ENCODE measurements at places on chromosomes 4 and X. TPM values are rescaled to one million over a fixed set of nuclear protein-coding genes. Genes with fewer than 3 reads are reported as not detected.
A peak's percentile ranks its signal among the peaks of the same experiment; 100 is the strongest.

GRCh38 chrX:16733013-16733412, 13.6 kb downstream of the SYAP1 start:
- H3K27me3 ChIP-seq: no peaks in the 10 kb centered on the region
- no peak overlapping the region for H3K4me3 ChIP-seq
- DNase-seq: no peak
- peaks cover 18% of the 10 kb centered on the region for H3K36me3 ChIP-seq
- H3K4me1 ChIP-seq: peaks cover 2% of the 10 kb centered on the region
- H3K27ac ChIP-seq: no peak overlapping the region

Gene CXCL3
- polyA plus RNA-seq: 0.07 TPM

Gene SSX4
- not detected for polyA plus RNA-seq

DNA sequence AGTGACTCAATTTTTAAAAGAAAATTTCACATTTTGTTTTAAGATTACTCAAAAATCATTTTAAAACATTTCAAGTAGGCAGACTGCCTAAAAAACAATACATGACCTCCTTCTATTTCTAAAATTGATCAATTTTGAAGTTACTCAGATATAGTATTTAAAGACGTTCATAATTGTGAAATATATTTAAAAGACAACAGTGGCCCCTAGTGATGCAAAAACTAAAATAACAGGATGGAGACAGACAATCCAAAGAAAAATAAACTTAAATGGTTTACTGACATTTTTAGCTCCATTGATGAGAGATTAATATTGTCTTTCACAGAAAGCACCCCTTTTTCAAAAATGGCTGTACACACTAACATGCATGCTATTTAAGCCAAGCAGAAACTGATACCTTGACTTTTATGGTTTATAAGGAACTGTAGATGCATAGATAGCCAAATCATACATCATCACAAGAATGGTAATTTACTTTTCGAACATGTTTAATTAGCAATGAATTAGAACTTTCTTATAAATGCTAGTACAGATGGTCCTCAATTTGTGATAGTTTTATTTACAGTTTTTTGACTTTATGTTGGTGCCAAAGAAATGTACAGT, 69.8 kb upstream of the FAT4 start:
- H3K27me3 ChIP-seq: no peaks in the 10 kb centered on the region
- no peak overlapping the region for H3K27ac ChIP-seq
- H3K36me3 ChIP-seq: no peaks in the 10 kb centered on the region
- no peak for DNase-seq

- H3K27ac ChIP-seq: no peak overlapping the region
- peak; percentile 60 for DNase-seq
- peaks cover 8% of the 10 kb centered on the region for H3K4me1 ChIP-seq
- H3K4me3 ChIP-seq: no peak overlapping the region
These were observed 2.5 kb downstream of the COQ2 start for GRCh38 chr4:83282049-83282535.

- no peak overlapping the region for H3K27ac ChIP-seq
- no peaks in the 10 kb centered on the region for H3K36me3 ChIP-seq
- DNase-seq: no peak
- no peaks in the 10 kb centered on the region for H3K4me1 ChIP-seq
- no peak overlapping the region for H3K4me3 ChIP-seq
These were observed 204.2 kb upstream of the GPRIN3 start for GRCh38 chr4:89511776-89512175.

- H3K36me3 ChIP-seq: no peaks in the 10 kb centered on the region
- H3K27me3 ChIP-seq: no peaks in the 10 kb centered on the region
- H3K4me1 ChIP-seq: no peaks in the 10 kb centered on the region
These were observed 141.2 kb downstream of the PDGFC start for GRCh38 chr4:156830351-156830750.

- H3K27ac ChIP-seq: no peak overlapping the region
- no peak for DNase-seq
- no peak overlapping the region for H3K4me3 ChIP-seq
- peaks cover 3% of the 10 kb centered on the region for H3K4me1 ChIP-seq
These were observed 28.1 kb downstream of the GPAT3 start for GRCh38 chr4:83563998-83564397.

- no peaks in the 10 kb centered on the region for H3K4me1 ChIP-seq
- no peak overlapping the region for H3K27ac ChIP-seq
- no peak overlapping the region for H3K4me3 ChIP-seq
- H3K27me3 ChIP-seq: no peaks in the 10 kb centered on the region
- DNase-seq: no peak
These were observed 27.7 kb downstream of the PAK3 start for GRCh38 chrX:111123606-111124179.

- H3K36me3 ChIP-seq: no peaks in the 10 kb centered on the region
- no peak overlapping the region for H3K4me3 ChIP-seq
- H3K27me3 ChIP-seq: no peaks in the 10 kb centered on the region
- no peak for DNase-seq
- no peak overlapping the region for H3K27ac ChIP-seq
- H3K4me1 ChIP-seq: peaks cover 2% of the 10 kb centered on the region
These were observed 59.1 kb downstream of the PRPS1 start for GRCh38 chrX:107687445-107687844.

- no peak for DNase-seq
- H3K4me3 ChIP-seq: no peak overlapping the region
- H3K4me1 ChIP-seq: no peaks in the 10 kb centered on the region
These were observed 96.3 kb upstream of the ENPP6 start for GRCh38 chr4:184313702-184314659.

DNA sequence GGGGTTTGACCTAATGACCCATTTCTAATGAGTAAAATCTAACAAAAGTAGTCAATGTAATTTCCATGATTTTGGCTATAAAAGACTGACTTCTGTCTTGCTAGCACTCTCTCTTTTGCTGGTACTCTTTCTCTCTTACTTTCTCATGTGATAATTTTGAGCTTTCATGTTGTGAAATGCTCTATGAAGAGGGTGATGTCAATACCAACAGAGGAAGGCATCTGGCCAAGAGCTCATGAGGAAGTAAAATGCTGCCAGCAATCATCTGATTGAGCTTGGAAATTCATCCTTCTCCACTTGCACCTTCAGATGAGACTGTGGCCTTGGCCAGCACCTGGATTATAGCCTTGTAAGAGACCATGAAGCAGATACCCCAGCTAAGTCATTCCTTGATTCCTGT, 347.7 kb downstream of the HS3ST1 start:
- no peak overlapping the region for H3K4me3 ChIP-seq
- H3K4me1 ChIP-seq: no peaks in the 10 kb centered on the region
- no peak overlapping the region for H3K27ac ChIP-seq
- DNase-seq: no peak

DNA sequence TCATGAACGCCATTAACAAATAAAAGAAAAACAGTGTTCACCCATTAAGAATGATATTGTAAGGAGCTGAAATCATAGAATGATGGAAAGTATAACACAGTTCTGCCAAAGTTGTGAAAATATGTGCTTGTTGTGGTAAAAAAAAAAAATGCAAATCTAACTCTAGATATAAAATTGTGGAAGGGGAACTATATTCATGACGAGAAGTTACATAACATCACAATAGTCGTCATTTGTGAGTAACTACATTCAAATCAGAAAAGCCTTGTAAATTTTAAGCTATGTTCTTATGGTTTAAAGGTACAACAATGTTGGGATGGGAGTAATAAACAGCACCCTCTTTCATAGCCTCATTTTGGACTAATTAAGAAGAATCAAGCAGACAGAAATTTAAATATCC, 57.6 kb upstream of the PRDM8 start:
- no peaks in the 10 kb centered on the region for H3K27me3 ChIP-seq
- H3K36me3 ChIP-seq: no peaks in the 10 kb centered on the region
- no peak for DNase-seq
- H3K4me3 ChIP-seq: no peak overlapping the region
- no peaks in the 10 kb centered on the region for H3K4me1 ChIP-seq
- no peak overlapping the region for H3K27ac ChIP-seq

Gene GAB3
- 0.75 TPM for polyA plus RNA-seq

Gene LAS1L
- 15.6 TPM for polyA plus RNA-seq

- no peaks in the 10 kb centered on the region for H3K36me3 ChIP-seq
- H3K4me1 ChIP-seq: no peaks in the 10 kb centered on the region
- H3K4me3 ChIP-seq: no peak overlapping the region
These were observed 27.4 kb downstream of the LEF1 start for GRCh38 chr4:108141213-108141950.

Gene SSX3
- not detected for polyA plus RNA-seq

GRCh38 chrX:135086197-135086854, 34.0 kb downstream of the ETDB start:
- H3K4me1 ChIP-seq: no peaks in the 10 kb centered on the region
- H3K27me3 ChIP-seq: no peaks in the 10 kb centered on the region
- no peak for DNase-seq
- no peak overlapping the region for H3K4me3 ChIP-seq
- no peak overlapping the region for H3K27ac ChIP-seq

GRCh38 chrX:79146640-79147390, 2.3 kb downstream of the GPR174 start:
- DNase-seq: no peak
- H3K4me3 ChIP-seq: no peak overlapping the region
- no peaks in the 10 kb centered on the region for H3K4me1 ChIP-seq
- H3K36me3 ChIP-seq: no peaks in the 10 kb centered on the region
- H3K27me3 ChIP-seq: no peaks in the 10 kb centered on the region
- no peak overlapping the region for H3K27ac ChIP-seq

Gene TLR3
- polyA plus RNA-seq: 2.0 TPM

DNA sequence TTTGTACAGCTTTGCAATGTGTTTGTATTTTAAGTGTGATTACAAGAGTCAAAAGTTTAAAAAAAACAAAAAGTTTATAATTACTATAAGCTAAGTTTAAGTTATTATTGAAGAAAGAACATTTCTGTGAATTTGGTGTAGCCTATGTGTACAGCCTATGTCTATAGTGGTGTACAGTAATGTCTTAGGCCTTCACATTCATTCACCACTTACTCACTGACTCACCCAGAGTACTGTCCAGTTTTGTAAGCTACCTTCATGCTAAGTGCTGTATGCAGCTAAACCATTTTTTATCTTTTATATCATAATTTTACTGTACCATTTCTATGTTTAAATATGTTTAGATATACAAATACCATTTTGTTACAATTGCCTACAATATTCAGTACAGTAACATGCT, 182.3 kb downstream of the RPA4 start:
- H3K4me3 ChIP-seq: no peak overlapping the region
- no peak overlapping the region for H3K27ac ChIP-seq
- no peak for DNase-seq
- no peaks in the 10 kb centered on the region for H3K4me1 ChIP-seq
- H3K27me3 ChIP-seq: no peaks in the 10 kb centered on the region
- no peaks in the 10 kb centered on the region for H3K36me3 ChIP-seq

DNA sequence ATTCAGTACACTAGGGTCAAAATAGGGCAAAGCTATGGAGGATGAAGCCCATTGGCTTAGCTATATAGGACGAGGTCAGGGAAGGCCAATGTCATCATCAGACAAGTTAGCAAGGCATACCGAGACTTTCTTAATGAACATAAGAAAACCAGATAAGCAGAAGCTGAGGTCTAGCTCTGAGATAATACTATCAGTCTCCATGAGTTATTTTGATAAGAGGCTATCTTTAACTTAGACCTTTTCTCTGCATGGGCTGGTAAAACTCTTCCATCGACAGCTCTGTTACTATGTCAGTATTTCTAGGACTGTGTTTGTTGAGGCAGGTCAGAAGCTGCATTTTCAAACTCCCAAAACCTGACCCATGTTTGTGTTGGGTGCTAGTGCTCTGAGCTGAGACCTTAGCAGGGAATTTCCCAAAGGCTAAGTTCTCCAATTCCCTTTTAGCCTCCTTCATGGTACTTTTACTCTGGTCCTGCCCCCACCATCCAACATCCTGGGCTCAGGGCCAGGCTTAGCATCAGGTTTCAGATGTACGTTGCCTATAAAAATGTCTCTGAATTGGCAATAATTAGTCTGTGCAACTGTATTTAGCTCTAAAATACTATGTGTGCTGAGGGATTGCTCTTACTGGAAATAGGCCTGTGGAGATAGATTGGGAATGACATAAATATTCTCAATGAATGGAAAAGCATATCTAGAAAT, 29.3 kb upstream of the LRAT start:
- no peaks in the 10 kb centered on the region for H3K36me3 ChIP-seq
- no peak overlapping the region for H3K4me3 ChIP-seq
- H3K27me3 ChIP-seq: no peaks in the 10 kb centered on the region
- H3K4me1 ChIP-seq: no peaks in the 10 kb centered on the region
- H3K27ac ChIP-seq: no peak overlapping the region

- H3K4me1 ChIP-seq: no peaks in the 10 kb centered on the region
- no peaks in the 10 kb centered on the region for H3K36me3 ChIP-seq
- no peak for DNase-seq
- no peak overlapping the region for H3K27ac ChIP-seq
- H3K4me3 ChIP-seq: no peak overlapping the region
These were observed 1352.1 kb upstream of the DIAPH2 start for GRCh38 chrX:95332530-95332929.

GRCh38 chr4:16496501-16496900, 270.2 kb upstream of the TAPT1 start:
- H3K36me3 ChIP-seq: no peaks in the 10 kb centered on the region
- H3K27ac ChIP-seq: no peak overlapping the region
- DNase-seq: no peak
- no peaks in the 10 kb centered on the region for H3K27me3 ChIP-seq

Gene DOCK11
- polyA plus RNA-seq: 1.3 TPM

DNA sequence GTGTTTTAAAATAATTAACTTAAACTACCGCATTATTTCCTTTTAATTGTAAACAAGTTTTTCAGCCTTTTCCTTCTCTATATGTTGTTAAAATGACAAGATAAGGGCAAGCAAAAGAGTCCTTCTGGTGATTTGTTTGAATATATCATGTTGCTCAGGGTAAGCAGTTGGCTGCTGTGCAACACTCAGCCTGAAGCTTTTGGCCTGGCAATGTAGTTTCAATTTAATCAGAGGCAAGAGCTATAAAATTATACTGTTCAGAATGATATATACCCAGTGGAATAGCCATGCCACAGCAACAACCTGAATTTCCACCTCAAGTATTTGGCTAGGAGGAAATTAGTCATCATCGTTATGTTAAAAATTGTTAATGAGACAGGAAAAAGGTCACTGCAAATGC, 53.4 kb downstream of the GRXCR1 start:
- DNase-seq: no peak
- H3K4me3 ChIP-seq: no peak overlapping the region
- no peaks in the 10 kb centered on the region for H3K27me3 ChIP-seq
- H3K36me3 ChIP-seq: no peaks in the 10 kb centered on the region

GRCh38 chr4:118867311-118868067, 21.2 kb upstream of the SYNPO2 start:
- H3K4me1 ChIP-seq: peaks cover 4% of the 10 kb centered on the region
- DNase-seq: no peak
- no peaks in the 10 kb centered on the region for H3K36me3 ChIP-seq

Gene MSANTD1
- polyA plus RNA-seq: not detected

Gene ARHGAP6
- polyA plus RNA-seq: 0.10 TPM

- H3K27ac ChIP-seq: no peak overlapping the region
- H3K4me1 ChIP-seq: peaks cover 3% of the 10 kb centered on the region
- H3K4me3 ChIP-seq: no peak overlapping the region
- H3K27me3 ChIP-seq: no peaks in the 10 kb centered on the region
These were observed 26.1 kb upstream of the CXCL13 start for GRCh38 chr4:77579406-77580076.

Gene PRDM5
- 0.28 TPM for polyA plus RNA-seq

DNA sequence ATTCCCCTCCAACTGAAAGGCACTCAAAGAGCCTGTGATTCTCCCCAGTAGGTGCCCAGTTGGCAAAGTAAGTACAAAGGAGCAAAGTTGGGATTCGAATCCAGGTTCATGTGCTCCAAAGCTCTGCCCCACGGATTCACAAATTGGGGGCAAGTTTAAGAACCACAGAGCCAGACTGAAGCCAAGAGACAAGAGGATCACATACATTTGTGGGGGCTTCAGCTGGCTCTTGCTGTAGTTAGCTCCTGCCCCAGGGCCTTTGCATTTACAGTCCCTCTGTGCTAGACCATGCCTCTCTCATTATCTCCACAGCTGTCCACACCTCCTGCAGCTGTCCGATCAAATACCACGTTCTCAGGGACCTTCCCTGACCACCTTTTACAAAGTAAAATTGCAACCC, 18.8 kb downstream of the PNMA6F start:
- DNase-seq: no peak
- no peak overlapping the region for H3K4me3 ChIP-seq
- no peaks in the 10 kb centered on the region for H3K36me3 ChIP-seq
- no peaks in the 10 kb centered on the region for H3K27me3 ChIP-seq
- H3K27ac ChIP-seq: no peak overlapping the region

Data from liver (tissue), 10 donors.